ENCODE measurements at places on chromosomes 3 and 15.
A peak's percentile ranks its signal among the peaks of the same experiment; 100 is the strongest.

DNA sequence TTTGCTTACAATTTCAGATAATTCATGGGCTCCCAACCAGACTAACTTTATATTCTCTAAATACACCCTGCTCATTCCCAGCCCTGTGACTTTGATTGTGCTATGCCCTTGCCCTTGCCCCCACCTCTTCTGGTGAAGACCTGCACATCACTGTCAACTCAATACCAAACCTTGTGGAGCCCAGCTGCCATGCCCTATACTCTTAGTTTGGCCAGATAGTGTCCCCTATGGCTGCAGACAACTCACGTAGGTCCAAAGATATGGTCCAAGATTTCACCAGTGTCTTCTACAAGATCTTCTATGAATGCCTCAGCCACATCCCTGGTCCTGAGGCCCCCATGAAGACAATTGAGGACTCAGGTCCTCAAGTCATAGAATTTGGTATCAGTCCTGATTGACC, 118.3 kb upstream of the EIF1B start:
- no peak for DNase-seq

DNA sequence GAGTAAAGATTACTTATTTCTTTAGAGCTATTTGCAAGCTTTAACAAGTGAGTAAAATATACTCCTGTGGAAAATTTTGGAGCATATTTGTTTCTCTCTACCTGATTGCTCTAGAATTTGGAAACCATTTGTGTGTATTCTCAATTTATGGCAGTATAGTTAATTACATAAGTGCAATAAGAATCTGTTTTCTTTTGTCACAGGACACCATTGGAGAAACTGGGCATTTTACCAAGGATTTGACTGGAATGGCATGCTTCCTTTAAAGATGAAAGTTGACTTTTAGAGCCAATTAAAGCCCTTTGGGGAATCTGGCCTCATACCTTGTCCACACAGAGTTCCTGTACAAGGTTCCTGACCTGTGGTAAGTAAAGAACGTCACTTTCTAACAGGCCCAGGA, 38.4 kb downstream of the PAQR5 start:
- DNase-seq, result no peak

DNA sequence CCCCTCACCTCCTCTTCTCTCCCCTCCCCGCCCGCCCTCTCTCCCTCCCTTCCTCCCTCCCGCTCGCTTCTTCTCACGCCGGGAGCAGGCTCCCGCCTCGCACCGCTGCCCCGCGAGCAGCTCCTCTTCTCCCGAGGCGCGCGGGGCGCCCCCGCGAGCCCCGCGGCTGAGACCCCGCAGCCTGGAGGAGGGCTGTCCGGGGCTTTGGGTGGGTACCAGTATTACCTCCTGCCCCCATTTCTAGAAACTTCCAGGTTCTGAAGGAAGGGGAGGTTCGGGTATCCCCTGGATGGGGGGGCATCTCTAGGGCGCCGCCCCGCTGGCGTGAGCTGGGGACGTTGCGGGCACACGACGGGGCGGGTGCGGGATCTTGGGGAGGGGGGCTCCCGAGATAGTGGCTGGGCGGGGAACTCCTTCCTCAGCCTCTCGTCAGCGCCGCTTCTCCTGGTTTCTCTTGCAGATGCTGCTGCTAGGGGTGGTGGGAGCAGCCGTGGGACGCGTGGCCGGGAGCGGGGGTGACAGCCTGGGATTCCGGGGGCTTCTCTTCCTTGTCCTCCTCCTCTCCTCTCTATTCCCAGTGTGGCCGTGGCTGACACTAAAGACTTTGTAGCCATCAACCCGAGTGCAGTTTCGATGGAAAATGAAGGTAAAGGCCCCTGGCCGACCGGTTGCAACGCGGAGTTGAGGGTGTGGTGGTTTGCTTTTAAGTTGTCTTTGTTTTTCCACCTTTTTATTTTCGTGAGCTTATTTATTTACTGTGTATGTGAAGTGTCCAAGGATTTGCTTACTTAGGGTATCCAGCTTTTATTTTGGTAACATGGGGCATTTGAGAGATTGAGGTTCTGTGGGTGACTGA, 474 bp downstream of the ATP2C1 start:
- DNase-seq, result peak; percentile 48

- no peak for DNase-seq
Measured at GRCh38 chr3:159711560-159712333, 276.9 kb upstream of the IL12A start.

DNA sequence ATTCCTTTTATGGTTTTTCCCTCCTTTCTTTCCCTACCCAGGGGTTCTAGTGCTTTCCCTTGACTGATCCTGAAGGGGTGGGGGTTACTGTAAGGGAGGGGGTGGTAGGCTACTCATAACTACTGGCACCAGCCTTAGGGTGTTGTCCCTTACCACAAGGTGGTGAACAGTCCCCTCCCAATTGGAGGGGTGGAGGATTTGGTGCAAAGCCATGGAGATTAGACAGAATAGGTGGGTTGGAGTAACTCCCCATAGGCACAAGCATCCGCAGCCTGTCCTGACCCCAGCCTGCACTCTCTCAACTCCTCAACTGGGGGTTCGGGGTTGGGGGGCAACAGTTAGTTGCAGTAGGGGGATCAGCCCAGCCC, 2.6 kb upstream of the HYAL2 start:
- DNase-seq, result no peak

- DNase-seq, result no peak
Measured at GRCh38 chr3:37935756-37936666, 54.6 kb upstream of the VILL start.

DNA sequence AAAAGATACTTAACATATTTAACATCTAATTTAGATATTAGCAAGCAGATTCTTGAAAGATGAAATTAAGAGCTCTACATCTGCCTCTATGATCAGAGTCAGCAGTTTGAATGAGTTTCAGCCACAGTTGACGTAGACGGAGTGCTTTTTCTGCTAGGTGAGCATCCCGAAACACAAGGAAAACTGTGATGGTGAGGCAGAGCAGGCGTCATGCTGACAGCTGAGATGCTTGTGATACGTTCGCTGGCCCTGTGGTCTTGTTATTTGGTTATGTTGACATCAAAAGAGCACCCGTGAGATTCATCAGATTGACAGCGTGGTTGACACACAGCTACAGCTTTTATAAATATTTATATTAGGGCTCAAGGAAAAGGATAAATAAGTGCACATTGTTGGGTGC, 19.6 kb upstream of the GOLGA8B start:
- no peak for DNase-seq

GRCh38 chr15:71801935-71802655, 8.3 kb upstream of the NR2E3 start:
- no peak for DNase-seq

- peak; percentile 47 for DNase-seq
Measured at GRCh38 chr3:190701096-190701532, 161.4 kb downstream of the GMNC start.
